Sciatic nerve (tissue), 2 donors: ENCODE measurements at places on chromosomes 6 and 20. TPM values are rescaled to one million over a fixed set of nuclear protein-coding genes. Genes with fewer than 3 reads are reported as not detected.
A peak's percentile ranks its signal among the peaks of the same experiment; 100 is the strongest.

GRCh38 chr6:155313602-155314091 lies 637 bp downstream of the TFB1M start:
- no peak for DNase-seq

- no peak for DNase-seq
Observed at GRCh38 chr6:11460001-11460668, 77.4 kb upstream of the TMEM170B start.

DNA sequence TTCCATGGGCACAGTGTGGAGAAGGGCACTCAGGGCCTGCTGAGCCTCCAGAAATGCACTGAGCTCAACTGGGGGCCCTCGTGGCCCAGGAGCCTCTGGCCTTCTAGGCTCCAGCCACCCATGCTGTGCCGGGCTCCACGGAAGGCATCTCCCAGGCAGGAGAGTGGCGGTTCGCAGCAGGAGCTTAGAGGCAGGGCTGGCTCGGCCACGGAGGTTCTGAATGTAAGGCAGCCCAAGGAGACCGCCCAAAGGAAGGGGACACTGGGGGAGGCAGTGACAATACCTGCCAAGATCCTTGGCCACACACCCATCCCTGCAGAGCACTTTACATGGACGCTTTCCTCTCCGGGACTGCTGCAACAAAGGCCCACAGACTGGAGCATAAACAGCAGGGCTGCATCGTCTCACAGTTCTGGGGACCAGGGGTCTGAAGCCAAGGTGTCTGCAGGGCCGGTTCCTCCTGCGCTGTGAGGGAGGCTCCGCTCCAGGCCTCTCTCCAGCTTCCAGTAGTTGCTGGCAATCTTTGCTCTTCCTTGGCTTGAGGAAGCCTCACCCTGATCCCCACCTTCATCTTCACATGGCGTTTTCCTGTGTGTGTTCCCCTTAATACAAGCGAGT lies 128.2 kb upstream of the CDH4 start:
- DNase-seq = no peak

- no peak for DNase-seq
Observed at GRCh38 chr6:128149796-128150195, 248.9 kb upstream of the THEMIS start.

- no peak for DNase-seq
Observed at GRCh38 chr6:40906759-40907158, 132.3 kb downstream of the UNC5CL start.

- DNase-seq = no peak
Observed at GRCh38 chr20:33278700-33279099, 4.3 kb upstream of the BPIFB1 start.

- no peak for DNase-seq
Observed at GRCh38 chr6:37851997-37852524, 32.5 kb downstream of the ZFAND3 start.

GRCh38 chr20:17620371-17621228 lies 50.7 kb downstream of the DSTN start:
- DNase-seq = peak; percentile 53

GRCh38 chr6:90420500-90420899 lies 123.9 kb upstream of the BACH2 start:
- no peak for DNase-seq

DNA sequence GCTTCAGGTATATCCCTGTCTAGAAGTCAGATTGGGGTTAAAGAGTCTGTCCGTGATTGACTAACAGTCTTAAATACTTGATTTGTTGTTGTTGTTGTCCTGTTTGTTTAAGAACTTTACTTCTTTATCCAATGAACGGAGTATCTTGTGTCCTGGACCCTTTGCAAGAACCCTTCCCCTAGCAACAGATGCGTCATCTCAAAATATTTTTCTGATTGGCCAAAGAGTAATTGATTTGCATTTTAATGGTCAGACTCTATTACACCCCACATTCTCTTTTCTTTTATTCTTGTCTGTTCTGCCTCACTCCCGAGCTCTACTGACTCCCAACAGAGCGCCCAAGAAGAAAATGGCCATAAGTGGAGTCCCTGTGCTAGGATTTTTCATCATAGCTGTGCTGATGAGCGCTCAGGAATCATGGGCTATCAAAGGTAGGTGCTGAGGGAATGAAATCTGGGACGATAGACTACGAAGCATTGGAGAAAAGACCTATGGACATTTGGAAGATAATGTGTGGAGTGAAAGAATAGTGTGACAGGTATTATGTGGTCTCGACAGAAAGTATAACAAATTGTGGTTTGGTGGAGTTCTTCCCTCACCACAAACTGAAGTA lies at the start of gene HLA-DRA:
Gene HLA-DRA, plus strand, starts transcription at position 286 of the 613 bp plus-strand sequence. Its CDS starts 64 bp downstream, at position 350.
- DNase-seq = no peak

- no peak for DNase-seq
Observed at GRCh38 chr20:8367689-8368088, 235.6 kb downstream of the PLCB1 start.

- DNase-seq = no peak
Observed at GRCh38 chr20:51138576-51138975, 115.7 kb upstream of the KCNG1 start.

DNA sequence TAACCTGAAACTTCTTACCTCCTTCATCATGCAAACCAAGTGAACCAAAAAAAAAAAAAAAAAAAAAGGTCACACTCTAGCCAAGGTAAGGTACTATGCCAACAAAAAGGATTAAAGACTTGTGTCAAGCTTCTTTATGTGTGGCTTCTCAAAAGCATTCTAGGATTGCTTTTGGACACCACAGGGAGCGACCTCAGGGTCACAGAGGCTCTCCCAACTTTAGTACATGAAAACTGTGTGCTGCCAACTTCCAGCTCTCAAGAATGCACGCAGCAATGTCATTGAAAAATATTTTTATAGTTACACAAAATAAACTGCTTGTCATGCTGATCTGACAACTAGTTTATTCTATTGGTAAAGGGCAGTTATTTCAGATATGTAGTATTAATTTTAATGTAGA lies 243.8 kb downstream of the PLCB1 start:
- DNase-seq = no peak

DNA sequence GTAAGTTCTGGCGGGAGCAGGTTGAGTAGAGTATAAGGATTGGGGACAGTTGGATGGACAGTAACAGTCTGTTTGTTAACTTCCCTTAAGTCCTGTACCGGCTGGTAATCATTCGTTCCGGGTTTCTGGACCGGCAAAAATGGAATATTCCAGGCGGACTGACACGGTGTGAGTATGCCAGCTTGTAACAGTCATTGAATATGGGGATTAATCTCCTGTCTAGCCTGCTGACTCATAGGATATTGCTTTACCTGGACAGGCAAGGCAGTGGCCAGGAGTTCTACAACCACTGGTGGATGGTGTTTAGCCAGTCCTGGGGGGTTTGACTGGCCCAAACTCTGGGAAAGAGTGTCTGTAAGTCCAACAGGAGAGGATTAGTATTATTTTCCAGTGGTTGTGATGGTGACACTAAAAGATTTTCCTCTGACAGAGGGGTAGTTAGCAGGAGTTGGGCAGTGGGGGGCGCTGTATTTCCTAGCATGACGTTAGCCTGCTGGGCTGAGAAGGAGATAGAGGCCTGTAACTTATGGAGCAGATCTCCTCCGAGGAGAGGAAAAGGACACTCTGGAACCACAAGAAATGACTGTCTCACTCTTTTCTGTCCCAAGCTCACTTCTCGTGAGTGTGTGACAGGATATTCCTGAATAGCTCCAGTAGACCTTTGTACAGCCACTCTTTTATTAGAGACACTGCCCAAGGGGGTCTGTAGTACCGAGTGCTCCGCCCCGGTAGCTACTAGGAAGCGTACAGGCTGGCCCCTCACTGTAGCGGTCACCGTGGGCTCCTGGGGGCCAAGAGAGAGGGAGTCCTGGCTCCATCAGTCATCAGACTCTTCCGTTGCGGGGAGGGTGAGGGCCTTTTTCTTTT lies 152.2 kb downstream of the TRIM27 start:
- DNase-seq = no peak

GRCh38 chr6:163397326-163397725 lies 17.2 kb upstream of the QKI start:
- no peak for DNase-seq

GRCh38 chr6:49541210-49541724 lies 9.2 kb upstream of the C6orf141 start:
- no peak for DNase-seq

- DNase-seq = no peak
Observed at GRCh38 chr6:115511771-115512170, 548.9 kb downstream of the FRK start.

DNA sequence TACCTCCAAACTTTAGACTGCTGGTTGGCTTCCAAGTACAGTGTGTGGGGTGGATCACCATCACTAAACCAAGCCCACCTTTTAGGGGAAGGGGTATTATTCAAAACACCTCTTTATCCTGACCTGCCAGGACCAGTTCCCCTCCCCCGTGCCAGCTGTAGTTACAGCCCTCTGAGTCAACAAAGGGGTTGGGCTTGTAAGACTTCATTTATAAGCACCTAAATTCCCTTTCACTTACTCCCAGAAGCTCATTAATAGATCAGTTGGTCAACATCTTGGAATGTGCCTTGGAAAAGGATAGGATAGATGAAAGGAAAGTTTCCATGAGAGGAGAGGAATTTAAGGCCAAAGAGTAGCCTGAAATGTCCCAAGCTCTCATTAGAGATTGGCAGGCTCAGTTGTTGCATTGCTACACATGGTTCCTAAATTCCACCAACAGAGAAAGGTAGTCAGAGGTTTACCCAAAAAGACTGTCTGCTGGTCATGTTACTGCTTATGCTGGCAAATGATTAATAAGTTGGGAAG lies 59.2 kb downstream of the TNFAIP3 start:
- no peak for DNase-seq

DNA sequence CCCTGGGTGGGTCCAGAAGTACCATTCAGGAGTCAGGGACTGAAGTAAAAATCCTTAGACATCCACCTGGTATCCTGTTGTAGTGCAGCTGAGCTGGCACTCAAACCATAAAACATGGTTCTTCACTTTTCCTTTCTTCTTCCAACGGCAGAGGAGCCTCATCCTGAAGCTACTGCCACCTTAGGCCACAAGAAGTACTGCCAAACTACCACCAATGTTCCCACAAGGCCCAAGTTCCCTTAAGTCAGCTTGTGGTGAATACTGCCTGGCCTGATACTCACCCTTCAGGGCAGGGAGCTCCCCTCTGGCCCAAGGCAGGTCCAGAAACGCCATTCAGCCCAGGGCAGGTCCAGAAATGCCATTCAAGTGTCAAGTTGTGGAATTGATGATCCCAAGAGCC lies 1053.4 kb upstream of the CITED2 start:
- DNase-seq = no peak

GRCh38 chr6:132527791-132528190 lies 10.3 kb upstream of the TAAR9 start:
- no peak for DNase-seq

GRCh38 chr6:47438481-47439347 lies 38.9 kb upstream of the CD2AP start:
- no peak for DNase-seq

- peak; percentile 86 for DNase-seq
Observed at GRCh38 chr6:11251553-11252360, 19.3 kb upstream of the NEDD9 start.

GRCh38 chr6:69917834-69918233 lies 51.5 kb downstream of the COL19A1 start:
- no peak for DNase-seq

DNA sequence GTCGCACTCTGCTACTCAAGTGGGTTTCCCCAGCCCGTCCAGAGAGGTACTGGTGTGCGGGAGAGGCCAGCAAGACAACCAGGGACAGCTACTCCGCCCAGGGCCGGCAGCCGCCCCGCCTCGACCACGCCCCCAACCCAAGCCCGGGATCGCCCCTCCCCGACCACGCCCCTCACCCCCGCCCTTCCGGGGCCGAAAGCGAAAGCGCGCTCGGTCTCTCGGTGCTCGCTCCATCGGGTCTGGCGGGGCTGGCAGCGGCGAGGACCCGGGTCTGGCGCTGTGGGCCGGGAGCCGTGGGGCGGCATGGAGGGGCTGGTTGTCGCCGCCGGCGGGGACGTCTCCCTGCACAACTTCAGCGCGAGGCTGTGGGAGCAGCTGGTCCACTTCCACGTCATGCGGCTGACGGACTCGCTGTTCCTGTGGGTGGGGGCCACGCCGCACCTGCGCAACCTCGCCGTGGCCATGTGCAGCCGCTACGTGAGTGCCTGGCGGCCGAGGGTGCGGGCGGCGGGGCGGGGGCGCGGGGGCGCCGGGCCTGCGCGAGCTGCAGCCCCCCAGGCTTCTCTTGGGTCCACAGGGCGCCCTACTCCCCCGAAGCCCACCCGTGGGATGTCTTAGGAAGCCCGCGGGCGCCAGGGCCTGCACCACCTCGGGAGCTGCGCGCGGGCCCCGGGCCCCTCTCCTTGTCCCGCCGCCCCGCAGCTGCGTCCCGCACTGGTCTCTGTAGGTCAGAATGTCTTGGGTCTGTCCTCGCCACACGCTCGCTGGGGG lies at the start of gene PSMG4:
Gene PSMG4, plus strand, starts transcription at position 228 of the 771 bp plus-strand sequence. Its CDS starts 76 bp downstream, at position 304.
- DNase-seq = peak; percentile 99

- DNase-seq = no peak
Observed at GRCh38 chr6:27592481-27593199, 119.7 kb upstream of the ZNF184 start.

GRCh38 chr6:17450397-17450796 lies 57.0 kb downstream of the CAP2 start:
- DNase-seq = no peak

DNA sequence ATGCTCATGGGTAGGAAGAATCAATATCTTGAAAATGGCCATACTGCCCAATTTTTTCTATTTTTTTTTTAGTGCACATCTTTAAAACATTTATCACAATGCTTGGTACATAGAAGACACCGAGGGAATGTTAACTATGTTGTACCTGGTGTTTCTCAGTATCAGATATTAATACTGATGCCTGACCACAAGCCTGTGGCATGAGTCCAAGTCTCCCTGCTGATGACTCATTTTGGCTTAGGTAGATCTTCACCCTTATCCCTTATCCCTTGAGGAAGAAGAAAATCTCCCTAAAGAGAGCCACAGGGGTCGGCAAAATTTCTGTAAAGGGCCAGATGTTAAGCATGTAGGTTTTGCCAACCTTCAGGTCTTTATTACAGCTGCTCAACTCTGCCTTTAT lies 14.5 kb downstream of the CD109 start:
- DNase-seq = no peak

The TSPO2 gene
- total RNA-seq = 0.53 TPM

The PHACTR1 gene
- total RNA-seq = 7.9 TPM

The FAM217A gene
- not detected for total RNA-seq

The XKR7 gene
- total RNA-seq = not detected

The PGK2 gene
- total RNA-seq = not detected

The NKX2-4 gene
- total RNA-seq = not detected

The CD40 gene
- total RNA-seq = 25.1 TPM

The PLA2G7 gene
- total RNA-seq = 5.9 TPM

The SLC35D3 gene
- total RNA-seq = not detected

The PLTP gene
- total RNA-seq = 95.4 TPM

The SKIC2 gene
- total RNA-seq = 60.0 TPM

The ADGB gene
- 0.31 TPM for total RNA-seq
